Fibroblast of upper back skin (primary cell): ENCODE measurements at places on chromosomes 4 and X.

DNA sequence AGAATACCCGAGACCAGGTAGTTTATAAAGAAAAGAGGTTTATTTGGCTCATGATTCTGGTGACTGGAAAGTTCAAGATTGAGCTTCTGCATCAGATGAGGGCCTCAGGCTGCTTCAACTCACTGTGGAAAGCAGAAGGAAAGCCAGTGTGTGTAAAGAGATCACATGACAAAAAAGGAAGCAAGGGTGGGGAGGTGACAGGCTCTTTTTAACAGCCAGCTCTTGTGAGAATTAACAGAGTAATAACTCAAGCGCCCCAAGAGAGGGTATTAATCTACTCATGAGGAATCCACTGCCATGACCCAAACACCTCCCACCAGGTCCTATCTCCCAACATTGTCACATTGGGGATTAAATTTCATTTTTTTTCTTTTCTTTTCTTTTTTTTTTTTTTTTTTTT lies 6.3 kb upstream of the YIPF6 start:
- DNase-seq: no peak

DNA sequence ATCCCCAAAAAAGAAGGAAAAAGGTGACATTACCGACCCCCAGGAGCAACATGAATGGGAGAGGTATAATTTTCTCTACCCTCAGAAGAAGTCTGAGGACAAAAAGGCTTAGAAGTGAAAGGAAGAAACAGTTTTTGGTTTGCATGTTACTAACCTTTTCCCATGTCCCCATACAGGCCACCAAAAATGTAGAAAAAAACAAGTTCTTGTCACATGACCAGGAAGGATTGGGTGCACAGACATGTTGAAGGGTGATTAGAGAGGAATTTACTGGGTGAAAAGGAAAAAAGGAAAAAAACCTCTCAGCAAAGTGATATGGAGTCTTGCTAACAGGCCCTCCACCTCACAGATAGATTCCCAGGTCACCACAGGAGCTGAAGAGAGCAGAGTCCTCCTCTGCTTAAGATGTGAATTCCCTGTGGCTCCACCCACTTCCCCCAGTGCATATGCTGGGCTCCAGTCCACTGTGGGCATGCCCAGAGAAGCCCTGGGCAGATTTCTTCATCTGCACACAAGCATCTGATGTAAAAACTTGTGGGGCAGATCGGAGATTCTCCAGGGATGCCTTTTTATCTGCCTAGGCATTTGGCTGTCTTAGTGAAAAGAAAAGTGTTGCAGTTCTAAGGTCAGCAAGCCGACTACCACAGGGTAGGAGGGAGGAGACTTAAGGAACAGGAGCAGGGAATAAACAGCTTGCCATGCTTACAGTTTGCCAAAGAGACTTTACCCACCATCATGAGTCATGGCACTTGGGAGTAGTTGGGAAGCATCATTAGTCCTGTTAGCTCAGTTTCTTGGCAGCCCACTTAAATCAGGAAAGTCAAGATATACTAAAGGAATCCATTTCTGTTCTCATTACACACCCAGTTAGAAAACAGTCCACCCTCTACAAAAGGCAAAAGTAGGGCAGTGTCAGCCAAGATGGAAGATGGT lies 25.0 kb upstream of the PASD1 start:
- no peak for DNase-seq

- peak; percentile 3 for DNase-seq
These were observed 117.2 kb downstream of the PDHA2 start for GRCh38 chr4:95957054-95957453.

DNA sequence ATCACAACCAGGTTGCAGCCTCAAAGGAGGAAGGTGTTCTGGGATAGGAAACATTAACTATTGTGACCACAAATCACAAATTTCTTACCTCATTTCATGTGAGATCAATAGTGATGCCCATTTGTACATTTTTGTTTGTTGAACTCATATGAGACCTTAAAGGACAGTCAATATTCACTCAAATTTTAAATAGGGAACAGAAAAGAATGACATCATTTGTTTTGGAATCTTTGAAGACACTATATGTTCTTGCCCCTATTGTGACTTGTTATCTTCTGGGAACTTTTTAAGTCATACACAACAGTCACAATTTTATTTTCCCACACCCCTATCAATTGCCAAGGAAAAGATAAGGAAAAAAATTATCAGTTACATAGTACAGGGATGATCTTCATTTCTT lies 346.5 kb downstream of the ARAP2 start:
- no peak for DNase-seq

DNA sequence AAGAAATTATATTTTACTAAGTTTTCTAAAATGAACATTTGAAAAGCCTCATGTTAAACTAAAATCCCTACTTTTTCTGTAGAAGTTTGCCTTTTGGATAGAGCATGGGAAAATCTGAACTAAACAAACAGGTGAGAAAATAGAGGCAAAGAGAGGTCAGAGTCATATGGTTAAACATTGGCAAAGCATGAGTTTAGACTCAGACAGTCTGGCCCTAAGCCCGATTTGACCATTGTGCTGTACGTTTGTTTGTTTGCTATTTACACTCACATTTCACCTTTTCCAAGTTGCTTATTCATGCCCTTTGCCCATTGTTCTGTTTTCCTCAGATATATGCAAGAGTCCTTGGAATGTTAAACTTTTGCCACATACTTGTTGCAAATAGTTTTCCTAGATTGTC lies 85.4 kb downstream of the TIGD2 start:
- no peak for DNase-seq
